HFFc6 (cell line): ENCODE measurements at places on chromosomes 11 and 22. TPM values are rescaled to one million over a fixed set of nuclear protein-coding genes. Genes with fewer than 3 reads are reported as not detected.

The PGR gene
- total RNA-seq: not detected in 3 replicates

The C11orf52 gene
- total RNA-seq: 0.43 to 0.96 TPM (median 0.63 TPM) in 3 replicates

The MPPED1 gene
- not detected in 3 replicates for total RNA-seq

The BTG4 gene
- total RNA-seq: not detected in 3 replicates

The STK33 gene
- 0.36 to 3.8 TPM (median 0.81 TPM) in 3 replicates for total RNA-seq

The PANX2 gene
- 1.4 to 1.7 TPM (median 1.5 TPM) in 3 replicates for total RNA-seq

- no peak for DNase-seq
Measured at GRCh38 chr22:30337461-30337778, 10.7 kb upstream of the TBC1D10A start.

GRCh38 chr22:38453996-38454352 lies 1.0 kb downstream of the KCNJ4 start:
- no peak for DNase-seq

DNA sequence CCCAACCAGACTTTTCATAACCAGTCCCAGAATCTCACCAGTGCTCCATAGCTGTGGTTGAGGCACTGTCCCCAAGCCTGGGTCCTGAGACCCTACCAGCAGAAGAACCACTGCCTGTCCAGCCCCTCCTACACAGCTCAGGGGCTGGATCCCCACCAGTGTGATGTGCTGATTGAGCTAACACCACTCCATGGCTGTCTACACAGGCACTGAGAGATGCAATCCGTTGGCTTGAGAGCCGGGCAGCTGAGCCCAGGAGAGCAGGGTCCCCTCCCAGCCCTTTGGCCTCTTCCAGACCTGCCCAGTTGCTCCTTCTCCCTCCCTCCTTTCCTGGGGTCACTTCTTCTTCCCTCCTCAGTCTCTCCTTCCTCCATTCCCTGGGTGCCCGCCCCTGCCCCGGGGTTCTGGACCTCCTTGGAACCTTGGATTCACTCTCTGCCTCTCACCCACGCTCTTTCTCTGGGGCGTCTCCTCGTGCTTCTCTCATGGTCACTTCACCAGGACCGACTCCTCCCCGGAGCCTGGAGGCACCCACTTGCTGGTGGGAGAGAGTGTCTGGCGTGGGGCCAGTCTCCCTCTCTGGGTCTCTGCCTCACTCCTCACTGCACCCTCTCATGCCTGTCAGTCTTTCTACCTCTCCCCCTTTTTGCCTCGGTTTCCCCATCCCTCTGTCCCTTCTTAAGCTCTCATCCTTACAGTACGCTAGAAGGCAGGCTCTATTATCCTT lies 706 bp upstream of the SCYL1 start:
- no peak for DNase-seq

GRCh38 chr11:103798026-103798425 lies 238.4 kb upstream of the DDI1 start:
- DNase-seq: peak; percentile 17

DNA sequence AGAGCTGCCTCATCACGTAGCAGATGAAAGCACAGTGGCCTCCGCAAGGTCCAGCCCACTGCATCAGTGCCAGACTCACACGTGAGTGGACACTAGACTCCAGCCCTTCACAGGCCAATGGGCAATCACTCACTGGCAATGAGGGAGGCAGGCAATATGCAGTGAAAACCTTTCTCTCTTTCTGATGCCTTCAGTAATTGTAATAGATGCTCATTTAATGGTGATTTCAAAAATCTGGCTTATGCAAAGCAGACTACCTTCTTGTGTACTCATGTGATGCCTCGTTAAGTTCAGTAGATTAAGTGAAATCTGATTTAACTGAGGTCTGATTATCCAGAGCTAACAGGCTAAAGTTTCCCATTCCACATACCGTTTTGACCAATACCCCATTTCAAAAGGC lies 546.9 kb downstream of the MIAT start:
- no peak for DNase-seq

DNA sequence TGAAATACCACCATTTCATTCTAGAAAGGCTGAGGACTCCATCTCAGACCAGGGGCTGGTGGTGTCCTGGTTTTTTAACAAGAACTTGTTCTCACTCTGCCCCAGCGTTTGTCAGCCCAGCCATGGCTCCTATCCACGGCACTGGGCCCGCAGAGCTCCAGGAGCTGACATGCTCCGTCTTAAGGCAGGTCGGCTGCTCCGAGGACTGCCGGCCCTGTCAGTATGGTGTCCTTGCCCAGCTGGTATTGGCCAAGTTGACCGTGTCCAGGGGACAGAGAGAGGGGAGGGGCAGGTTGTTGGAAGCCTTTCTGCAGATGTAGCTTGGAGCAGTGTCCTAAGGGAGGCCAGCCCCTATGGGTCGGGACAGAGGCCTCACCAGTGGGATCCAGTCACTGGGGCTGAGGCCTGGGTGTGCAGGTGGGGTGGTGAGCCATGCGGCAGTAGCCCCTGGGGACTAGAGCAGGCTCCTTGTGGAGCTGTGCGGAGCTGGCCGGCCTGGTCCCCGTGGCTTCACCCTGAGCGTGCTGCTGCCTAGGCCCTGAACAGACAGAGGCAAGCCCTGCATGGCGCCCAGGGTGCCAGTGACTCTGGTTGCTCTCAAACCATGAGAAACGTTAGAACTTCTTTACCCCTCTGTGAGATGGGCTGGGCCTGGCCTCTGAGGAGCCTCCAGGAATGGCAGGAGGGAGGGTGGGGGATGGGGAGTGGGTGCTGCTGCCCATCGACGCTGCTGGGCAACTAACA lies 39.9 kb upstream of the KCNQ1OT1 start:
- DNase-seq: no peak

DNA sequence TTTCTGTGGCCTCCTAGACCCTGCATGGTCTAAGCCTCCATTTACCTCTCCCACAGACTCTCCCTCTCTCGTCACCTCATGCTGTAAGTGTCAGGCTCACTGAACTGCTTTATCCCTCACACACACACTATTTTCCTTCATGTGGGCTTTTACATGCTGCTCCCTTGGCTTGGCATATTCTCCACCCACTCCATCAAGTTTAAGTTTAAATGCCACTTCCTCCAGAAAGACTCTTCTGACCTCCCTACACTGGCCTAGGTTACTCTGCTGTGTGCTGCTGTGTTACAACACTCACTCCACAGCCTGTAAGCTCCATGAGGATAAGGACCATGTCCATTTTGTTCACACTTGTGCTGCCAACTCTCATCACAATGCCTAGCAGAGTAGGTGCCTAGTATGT lies 2.5 kb downstream of the DCHS1 start:
- DNase-seq: no peak

- DNase-seq: peak; percentile 26
Measured at GRCh38 chr11:7603031-7603781, 70.1 kb downstream of the CYB5R2 start.

- no peak for DNase-seq
Measured at GRCh38 chr22:41862160-41862529, 29.2 kb downstream of the SREBF2 start.

GRCh38 chr11:70786021-70786665 lies 387.8 kb downstream of the CTTN start:
- no peak for DNase-seq

DNA sequence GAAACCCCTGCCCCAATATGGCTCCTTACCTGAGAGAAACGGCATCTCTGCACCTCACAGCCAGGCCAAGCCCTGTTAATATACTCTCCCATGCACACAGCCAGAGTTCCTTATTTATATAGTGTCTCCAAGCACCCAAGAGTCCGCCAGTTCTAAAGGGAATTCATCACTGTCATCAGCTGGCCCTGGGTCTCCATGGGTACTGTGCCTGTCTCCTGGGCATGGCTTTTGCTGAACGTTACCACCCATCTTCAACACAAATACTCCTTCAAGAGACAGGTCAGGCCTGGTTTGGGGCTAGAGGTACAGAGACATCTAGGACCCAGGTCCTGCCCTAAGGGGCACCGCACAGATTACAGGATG lies 1.6 kb upstream of the ATG16L2 start:
- no peak for DNase-seq

DNA sequence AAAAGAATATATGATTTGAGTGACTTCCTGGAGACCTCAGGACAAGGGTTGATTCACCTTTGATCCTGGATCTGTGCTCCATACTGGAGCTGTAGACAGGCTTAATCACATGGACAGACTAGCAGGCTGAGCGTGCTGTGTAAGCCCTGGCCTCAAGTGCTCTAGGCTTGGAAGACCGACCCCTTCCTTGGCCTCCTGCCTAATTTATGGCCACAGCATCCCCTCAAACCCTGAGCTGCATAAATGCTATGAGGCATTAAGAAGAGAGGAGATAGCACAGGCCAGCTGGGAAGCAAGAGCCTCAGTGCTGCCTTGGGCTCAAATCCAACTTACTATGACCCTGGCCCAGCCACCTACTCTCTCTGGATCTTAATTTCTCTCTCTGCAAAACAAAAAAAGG lies 385.1 kb downstream of the BUD13 start:
- no peak for DNase-seq

- DNase-seq: no peak
Measured at GRCh38 chr11:67423891-67424613, 4.2 kb upstream of the RPS6KB2 start.

DNA sequence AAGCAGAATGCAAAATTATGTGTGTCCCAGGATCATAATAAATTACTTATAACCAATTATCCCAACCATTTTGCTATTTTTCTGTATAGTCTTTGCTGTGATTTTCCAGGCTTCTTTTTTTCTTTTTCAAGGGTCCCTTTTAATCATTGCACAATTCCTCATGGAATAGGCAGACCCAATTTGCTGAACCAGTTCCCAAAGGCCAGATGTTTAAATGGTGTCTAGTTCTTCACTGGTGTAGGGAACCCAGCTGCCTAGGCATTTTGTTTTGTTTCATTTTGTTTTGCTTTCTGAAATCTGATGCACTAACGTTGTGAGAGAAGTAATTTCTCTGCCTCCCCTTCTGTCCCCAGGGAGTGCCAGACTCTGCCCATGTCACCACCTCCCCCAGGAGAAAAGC lies 60.4 kb downstream of the CHST1 start:
- no peak for DNase-seq

DNA sequence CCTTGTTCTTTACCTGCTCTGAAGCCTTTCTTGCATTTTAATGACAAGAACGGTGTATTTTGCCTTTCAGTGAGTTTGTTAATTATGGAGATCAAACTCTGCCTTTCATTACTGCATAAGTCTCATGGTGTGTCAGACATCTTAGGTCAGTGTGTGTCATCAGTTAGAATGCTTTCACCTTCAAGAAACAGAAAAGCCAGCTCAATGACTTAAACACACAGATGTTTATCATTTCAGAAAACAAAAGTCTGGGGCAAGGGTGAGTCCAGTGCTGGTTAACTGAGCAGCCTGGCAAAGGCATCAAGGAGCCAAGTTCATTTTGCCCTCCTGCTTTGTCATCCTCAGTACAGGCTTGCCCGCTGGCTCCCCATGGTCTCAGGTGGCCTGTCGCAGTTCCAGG lies 54.5 kb downstream of the PACS1 start:
- peak; percentile 63 for DNase-seq

- no peak for DNase-seq
Measured at GRCh38 chr11:116035977-116036376, 531.8 kb upstream of the CADM1 start.

GRCh38 chr22:25160120-25160996 lies 39.3 kb upstream of the CRYBB3 start:
- DNase-seq: no peak

- no peak for DNase-seq
Measured at GRCh38 chr11:64060861-64061444, 25.2 kb downstream of the FLRT1 start.

- no peak for DNase-seq
Measured at GRCh38 chr11:1308743-1309497, 512 bp downstream of the TOLLIP start.
